Peyer's patch (tissue), 4 donors: ENCODE measurements at places on chromosomes 2 and 18. TPM values are rescaled to one million over a fixed set of nuclear protein-coding genes. Genes with fewer than 3 reads are reported as not detected.

Gene CGREF1
- total RNA-seq: 2.5 TPM

GRCh38 chr2:196902828-196903227 lies 23.7 kb downstream of the PGAP1 start:
- H3K4me3 ChIP-seq: no peak overlapping the region
- H3K4me1 ChIP-seq: no peaks in the 10 kb centered on the region
- H3K27ac ChIP-seq: no peak overlapping the region
- no peak for DNase-seq
- H3K36me3 ChIP-seq: no peaks in the 10 kb centered on the region
- no peaks in the 10 kb centered on the region for H3K27me3 ChIP-seq

- H3K27ac ChIP-seq: no peak overlapping the region
- peaks cover 8% of the 10 kb centered on the region for H3K4me1 ChIP-seq
- no peaks in the 10 kb centered on the region for H3K27me3 ChIP-seq
- H3K4me3 ChIP-seq: no peak overlapping the region
- no peak for DNase-seq
Measured at GRCh38 chr2:25304321-25304720, 37.4 kb downstream of the DNMT3A start.

GRCh38 chr2:240399419-240400324 lies 35.8 kb upstream of the GPC1 start:
- no peaks in the 10 kb centered on the region for H3K4me1 ChIP-seq
- no peaks in the 10 kb centered on the region for H3K36me3 ChIP-seq
- no peak overlapping the region for H3K27ac ChIP-seq
- no peaks in the 10 kb centered on the region for H3K27me3 ChIP-seq
- H3K4me3 ChIP-seq: no peak overlapping the region

Gene ZNF385B
- total RNA-seq: 3.9 TPM

- no peak overlapping the region for H3K27ac ChIP-seq
- H3K27me3 ChIP-seq: no peaks in the 10 kb centered on the region
- no peak for DNase-seq
Measured at GRCh38 chr2:154549869-154550268, 148.6 kb upstream of the KCNJ3 start.

DNA sequence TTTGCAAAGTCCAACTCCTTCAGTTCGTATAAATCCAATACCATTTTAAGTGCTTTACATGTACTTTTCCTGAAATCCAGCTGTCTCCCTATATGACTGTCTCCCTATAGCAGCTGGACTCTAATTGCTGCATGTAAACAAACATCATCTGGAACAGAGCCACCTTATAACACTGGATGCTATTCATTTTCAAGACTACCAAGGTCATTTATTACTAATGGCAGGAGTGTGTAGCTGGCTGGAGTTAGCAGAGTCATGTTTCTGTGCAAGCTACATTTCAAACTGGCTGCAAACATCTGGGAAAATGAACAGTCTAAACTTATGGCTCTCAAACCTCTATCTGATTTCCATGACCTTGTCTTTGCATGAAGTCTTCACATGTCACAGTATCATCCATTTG lies 575.2 kb downstream of the PIK3C3 start:
- H3K4me3 ChIP-seq: no peak overlapping the region
- DNase-seq: no peak
- H3K36me3 ChIP-seq: no peaks in the 10 kb centered on the region
- no peak overlapping the region for H3K27ac ChIP-seq
- no peaks in the 10 kb centered on the region for H3K4me1 ChIP-seq

Gene MCM6
- total RNA-seq: 17.5 TPM

Gene GKN2
- not detected for total RNA-seq

DNA sequence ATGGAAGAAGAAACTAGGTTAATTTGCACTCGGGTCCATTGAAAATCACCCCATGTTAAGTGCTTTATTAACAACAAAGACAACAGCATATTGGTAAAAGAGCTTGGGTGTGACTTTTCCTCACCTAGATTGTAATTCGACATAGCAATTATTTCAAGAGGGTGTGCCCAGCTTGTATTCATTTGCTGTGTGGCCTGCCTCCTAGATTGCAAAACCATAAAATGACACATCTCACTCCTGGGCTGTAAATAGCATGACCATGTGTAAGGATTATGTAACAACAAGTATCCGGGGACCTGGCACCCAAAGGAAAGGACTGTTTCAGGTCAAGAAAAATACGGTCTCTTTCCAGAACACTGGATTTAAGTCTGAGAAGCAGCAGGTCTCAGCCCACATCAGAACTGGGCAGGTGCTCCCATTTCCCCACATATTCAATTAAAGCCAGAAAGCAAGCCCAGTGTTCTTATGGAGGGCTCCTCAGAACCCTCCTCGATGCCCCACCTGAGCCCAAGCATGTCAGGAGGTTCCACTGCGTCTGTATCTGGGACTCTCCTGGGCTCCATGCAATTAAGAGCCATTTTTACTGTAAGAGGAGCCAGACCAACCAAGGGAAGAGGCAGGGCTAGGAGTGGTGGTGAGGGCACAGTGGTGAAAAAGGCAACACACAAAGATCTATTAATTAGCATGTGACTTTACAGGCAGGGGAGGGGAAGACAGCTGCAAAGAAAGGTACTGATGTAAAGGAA lies 39.2 kb downstream of the MREG start:
- H3K36me3 ChIP-seq: no peaks in the 10 kb centered on the region
- no peaks in the 10 kb centered on the region for H3K27me3 ChIP-seq
- H3K27ac ChIP-seq: no peak overlapping the region
- no peaks in the 10 kb centered on the region for H3K4me1 ChIP-seq

Gene TCF23
- not detected for total RNA-seq

DNA sequence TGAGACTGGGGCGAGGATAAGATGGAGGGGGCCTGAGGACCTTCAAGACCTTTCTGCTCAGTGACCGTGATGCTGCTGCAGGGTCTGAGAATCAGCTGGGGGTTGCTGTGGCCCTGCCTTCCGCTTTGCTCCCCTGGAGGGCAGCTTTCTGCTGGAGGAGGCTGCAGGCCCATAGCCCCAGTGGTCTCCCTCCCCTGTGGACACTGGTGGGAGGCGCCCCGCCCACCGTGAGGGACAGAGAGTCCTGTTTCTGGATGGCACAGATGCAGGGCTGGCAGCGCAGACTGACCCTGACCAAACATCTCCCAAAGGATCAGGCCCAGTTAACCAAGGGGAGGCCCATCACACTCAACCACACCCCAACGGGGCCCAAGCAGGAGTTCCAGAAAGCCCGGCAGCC lies 42.8 kb downstream of the PLB1 start:
- no peak for DNase-seq
- no peaks in the 10 kb centered on the region for H3K27me3 ChIP-seq
- peaks cover 7% of the 10 kb centered on the region for H3K4me1 ChIP-seq
- H3K27ac ChIP-seq: no peak overlapping the region
- no peak overlapping the region for H3K4me3 ChIP-seq

DNA sequence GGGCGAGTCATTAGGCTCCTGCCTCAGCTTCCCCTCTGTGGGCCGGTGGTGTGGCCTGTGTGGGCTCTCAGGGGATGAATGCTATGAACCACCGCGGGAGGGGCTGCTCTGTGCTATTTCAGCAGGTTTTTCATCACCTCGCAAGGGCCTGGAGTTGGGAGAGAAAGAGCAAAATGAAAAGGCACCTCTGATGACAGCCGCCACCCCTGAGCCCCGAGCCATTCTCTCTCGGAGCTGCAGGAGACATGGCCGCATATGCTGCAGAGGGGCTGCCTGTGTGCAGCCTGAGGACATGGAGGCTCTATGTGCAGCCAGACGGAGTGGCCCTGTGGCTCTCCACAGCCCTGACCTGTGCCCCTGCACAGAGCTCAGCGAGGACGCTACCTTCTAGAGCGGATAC lies 96.2 kb upstream of the CTDP1 start:
- H3K27ac ChIP-seq: no peak overlapping the region
- no peak overlapping the region for H3K4me3 ChIP-seq
- H3K27me3 ChIP-seq: no peaks in the 10 kb centered on the region
- H3K4me1 ChIP-seq: no peaks in the 10 kb centered on the region

DNA sequence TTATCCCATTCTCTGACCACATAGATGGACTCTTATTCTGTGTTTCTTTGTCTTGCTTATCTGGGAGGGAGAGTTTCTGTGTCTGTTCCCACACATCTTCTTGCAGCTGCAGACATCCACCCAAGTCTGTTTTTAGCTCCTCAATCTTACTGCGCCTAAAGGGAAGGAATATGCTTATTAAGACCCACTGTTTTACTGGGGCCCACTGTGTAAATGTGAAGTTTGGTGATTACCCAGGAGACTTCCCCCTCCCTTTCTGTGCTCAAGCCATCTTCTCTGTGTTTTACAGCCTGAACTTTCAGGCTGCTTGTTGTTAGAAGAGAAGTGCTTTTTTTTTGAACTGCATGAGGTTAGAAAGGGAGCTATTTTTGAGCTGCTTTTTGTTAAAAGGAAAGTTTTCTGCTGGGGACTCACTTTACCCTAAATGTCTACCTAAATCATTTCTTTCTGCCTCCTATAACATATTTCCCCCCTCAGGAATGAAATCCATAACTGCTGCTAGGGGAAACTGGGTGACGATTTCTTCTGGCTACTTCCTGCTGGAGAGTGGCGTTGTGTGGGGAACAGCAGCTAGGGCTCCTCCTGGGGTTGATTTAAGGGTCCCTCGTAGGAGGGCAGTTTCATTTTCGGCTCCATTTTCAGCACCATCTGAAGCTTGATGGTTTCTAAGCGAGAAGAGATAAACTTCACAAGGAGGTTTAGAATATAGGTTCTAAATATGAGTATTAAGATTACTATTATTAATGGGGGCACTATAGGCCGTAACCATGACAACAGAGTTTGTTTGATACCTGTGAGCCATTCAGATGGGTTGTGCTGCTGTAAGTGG lies 39.5 kb upstream of the GMCL1 start:
- no peaks in the 10 kb centered on the region for H3K27me3 ChIP-seq
- no peaks in the 10 kb centered on the region for H3K4me1 ChIP-seq
- no peak for DNase-seq

Gene AFF3
- total RNA-seq: 5.3 TPM

GRCh38 chr2:5352286-5352685 lies 339.9 kb upstream of the SOX11 start:
- H3K27ac ChIP-seq: no peak overlapping the region
- no peaks in the 10 kb centered on the region for H3K4me1 ChIP-seq
- no peaks in the 10 kb centered on the region for H3K27me3 ChIP-seq
- DNase-seq: no peak
- H3K36me3 ChIP-seq: no peaks in the 10 kb centered on the region
- no peak overlapping the region for H3K4me3 ChIP-seq

- no peaks in the 10 kb centered on the region for H3K4me1 ChIP-seq
- no peaks in the 10 kb centered on the region for H3K27me3 ChIP-seq
- H3K36me3 ChIP-seq: no peaks in the 10 kb centered on the region
Measured at GRCh38 chr2:75495862-75496261, 64.9 kb downstream of the EVA1A start.

Gene ADAM23
- total RNA-seq: 0.47 TPM

GRCh38 chr2:144320491-144320890 lies 199.4 kb downstream of the ZEB2 start:
- no peaks in the 10 kb centered on the region for H3K27me3 ChIP-seq
- DNase-seq: no peak
- no peak overlapping the region for H3K4me3 ChIP-seq
- no peak overlapping the region for H3K27ac ChIP-seq
- H3K4me1 ChIP-seq: peaks cover 9% of the 10 kb centered on the region

GRCh38 chr2:134461511-134461910 lies 207.6 kb downstream of the MGAT5 start:
- DNase-seq: peak; percentile 38
- H3K4me3 ChIP-seq: no peak overlapping the region
- no peak overlapping the region for H3K27ac ChIP-seq
- no peaks in the 10 kb centered on the region for H3K36me3 ChIP-seq
- no peaks in the 10 kb centered on the region for H3K27me3 ChIP-seq

GRCh38 chr18:48957136-48957535 lies 6.4 kb upstream of the SMAD7 start:
- no peaks in the 10 kb centered on the region for H3K27me3 ChIP-seq
- H3K36me3 ChIP-seq: no peaks in the 10 kb centered on the region

Gene STARD6
- total RNA-seq: not detected

DNA sequence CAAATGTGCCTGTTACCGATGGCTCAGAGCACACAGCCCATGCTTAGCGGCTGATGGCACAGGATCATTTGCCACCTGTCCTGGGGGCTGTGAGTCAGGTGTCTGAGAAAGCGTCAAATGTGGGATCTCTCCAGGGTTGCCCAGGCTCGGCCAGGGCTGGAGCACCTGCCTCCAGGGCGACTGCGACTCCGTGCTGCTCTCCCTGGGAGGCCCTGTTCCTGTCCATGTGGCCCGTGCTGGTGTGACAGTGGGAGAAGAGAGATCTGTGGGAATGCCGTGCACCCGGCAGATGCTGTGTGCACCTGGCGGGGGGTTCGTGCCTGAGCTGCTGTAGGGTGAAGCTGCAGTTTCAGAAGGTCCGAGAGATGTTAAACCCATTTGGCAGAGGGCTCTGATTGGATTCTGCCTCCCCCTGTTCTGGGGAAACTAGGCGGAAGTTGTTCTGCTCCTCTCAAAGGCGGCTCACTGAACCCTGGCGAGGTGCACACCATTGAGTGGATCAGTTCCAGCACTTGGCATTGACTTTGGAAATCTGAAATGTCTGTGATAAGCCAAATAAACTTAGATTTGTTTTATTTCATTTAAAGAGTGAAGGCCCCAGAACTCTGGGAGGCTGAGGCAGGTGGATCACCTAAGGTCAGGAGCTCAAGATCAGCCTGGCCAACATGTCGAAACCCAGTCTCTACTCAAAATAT lies 34.7 kb upstream of the TPO start:
- H3K4me1 ChIP-seq: no peaks in the 10 kb centered on the region
- H3K27me3 ChIP-seq: no peaks in the 10 kb centered on the region
- H3K27ac ChIP-seq: no peak overlapping the region
- DNase-seq: no peak

Gene SOX11
- total RNA-seq: not detected

DNA sequence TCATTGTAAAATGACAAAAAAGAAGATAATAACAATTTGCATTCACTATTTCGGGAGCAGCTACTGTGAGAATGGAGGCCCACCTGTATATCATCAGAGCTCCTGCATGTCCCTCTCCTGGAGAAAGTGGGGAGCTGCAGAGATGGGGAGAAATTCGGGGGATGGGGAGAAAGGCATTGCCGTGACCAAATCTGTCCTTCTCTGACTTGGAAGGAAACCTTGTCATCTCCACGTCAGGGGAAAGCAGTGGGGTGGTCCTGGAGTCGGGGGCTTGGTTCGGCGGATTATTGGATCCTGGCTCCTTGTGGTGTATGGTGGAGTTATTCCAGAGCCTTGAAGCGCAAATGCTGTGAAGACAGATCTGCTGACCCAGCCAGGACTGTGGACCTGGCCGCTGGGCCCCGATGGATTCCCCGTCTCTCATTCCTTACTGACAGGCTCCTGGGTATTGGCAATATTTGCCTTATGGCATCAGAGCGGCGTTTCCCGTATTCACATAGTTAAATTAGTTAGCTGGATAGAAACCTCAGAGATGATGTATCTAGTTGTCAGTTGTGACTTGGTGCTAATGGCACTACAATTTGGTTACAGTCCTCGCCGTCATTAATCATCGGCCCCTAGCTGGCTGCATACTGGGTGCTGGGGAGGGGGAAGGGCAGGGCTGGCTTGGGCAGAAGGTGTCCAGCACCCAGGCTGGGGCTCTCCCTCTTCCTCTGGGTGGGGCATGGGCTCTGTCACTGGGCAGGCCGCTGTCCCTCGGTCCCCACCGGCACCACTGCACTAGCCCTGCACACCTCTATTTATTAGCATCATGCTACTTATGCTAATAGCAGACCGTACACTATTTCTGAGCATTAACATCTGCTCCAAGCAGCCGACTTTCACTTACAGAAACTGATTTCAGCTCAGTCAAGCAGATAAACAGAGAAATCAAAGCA lies 31.7 kb downstream of the CELF4 start:
- no peaks in the 10 kb centered on the region for H3K27me3 ChIP-seq
- H3K4me3 ChIP-seq: no peak overlapping the region
- no peaks in the 10 kb centered on the region for H3K4me1 ChIP-seq
- no peak overlapping the region for H3K27ac ChIP-seq
- H3K36me3 ChIP-seq: no peaks in the 10 kb centered on the region
- DNase-seq: no peak
